Endodermal cell (in vitro differentiated cells): ENCODE measurements at places on chromosomes 4 and X. TPM values are rescaled to one million over a fixed set of nuclear protein-coding genes. Genes with fewer than 3 reads are reported as not detected.

Gene NEUROG2
- not detected in 3 replicates for total RNA-seq

Gene CT45A3
- not detected in 3 replicates for total RNA-seq

Gene AREG
- total RNA-seq, result 1.3 and 2.3 TPM in 2 replicates

Gene CT45A5
- not detected in 2 replicates for total RNA-seq

Gene VEGFD
- total RNA-seq, result 0.25 to 0.27 TPM in 2 of 3 replicates, not detected in the other

Gene TEX11
- not detected in 2 replicates for total RNA-seq

Gene TMPRSS11A
- total RNA-seq, result not detected in 2 replicates

Gene SPANXD
- total RNA-seq, result not detected in 3 replicates

Gene TMEM144
- total RNA-seq, result 20.3 to 24.2 TPM (median 23.7 TPM) in 3 replicates

Gene EIF2S3
- 194 to 229 TPM (median 209 TPM) in 3 replicates for total RNA-seq

Gene MFSD8
- 23.7 to 31.3 TPM (median 25.2 TPM) in 3 replicates for total RNA-seq

Gene SATL1
- total RNA-seq, result 0.29 and 0.38 TPM in 2 replicates

Gene SLC34A2
- total RNA-seq, result 2.9 to 4.3 TPM (median 4.2 TPM) in 3 replicates

Gene DOCK11
- 3.1 and 3.3 TPM in 2 replicates for total RNA-seq

Gene AWAT2
- total RNA-seq, result 0.46 TPM in 1 of 3 replicates, not detected in the others

Gene STBD1
- 1.0 to 16.9 TPM (median 1.3 TPM) in 3 replicates for total RNA-seq

Gene PHOX2B
- not detected in 2 replicates for total RNA-seq

Gene PCDH10
- total RNA-seq, result 139 to 387 TPM (median 140 TPM) in 3 replicates

Gene NHSL2
- 7.3 and 11.2 TPM in 2 replicates for total RNA-seq

Gene AGTR2
- total RNA-seq, result 0.07 TPM in 1 of 2 replicates, not detected in the other

Gene DNAJB14
- total RNA-seq, result 47.0 and 50.3 TPM in 2 replicates

Gene WDR19
- 59.8 to 61.5 TPM (median 60.2 TPM) in 3 replicates for total RNA-seq

Gene ASMT
- total RNA-seq, result not detected in 3 replicates

Gene CITED1
- 0.93 TPM in 1 of 3 replicates, not detected in the others for total RNA-seq

Gene GAB3
- total RNA-seq, result 0.13 to 0.17 TPM in 2 of 3 replicates, not detected in the other

Gene EPHA5
- 0.07 TPM in 1 of 2 replicates, not detected in the other for total RNA-seq

Gene ASB11
- not detected in 3 replicates for total RNA-seq

Gene MBNL3
- total RNA-seq, result 27.6 and 33.4 TPM in 2 replicates

Gene C4orf54
- total RNA-seq, result not detected in 2 replicates

Gene GNRHR
- not detected in 2 replicates for total RNA-seq

Gene UBE2K
- 139 and 148 TPM in 2 replicates for total RNA-seq

Gene CT45A6
- not detected in 3 replicates for total RNA-seq

Gene GYPA
- not detected in 2 replicates for total RNA-seq

Gene LAGE3
- 22.2 to 34.1 TPM (median 31.6 TPM) in 3 replicates for total RNA-seq

Gene FGF2
- total RNA-seq, result 18.5 and 22.9 TPM in 2 replicates

Gene RASL11B
- 6.4 to 7.6 TPM (median 7.0 TPM) in 3 replicates for total RNA-seq

Gene PABPC4L
- 5.1 to 7.5 TPM (median 7.3 TPM) in 3 replicates for total RNA-seq

Gene XPNPEP2
- 0.17 to 0.31 TPM (median 0.19 TPM) in 3 replicates for total RNA-seq

Gene CLDN22
- total RNA-seq, result 0.14 to 0.15 TPM in 2 of 3 replicates, not detected in the other

Gene SSX4B
- total RNA-seq, result 0.63 to 1.6 TPM (median 1.00 TPM) in 3 replicates

Gene JAKMIP1
- total RNA-seq, result 11.1 to 11.2 TPM (median 11.2 TPM) in 3 replicates

Gene HSFX3
- total RNA-seq, result not detected in 3 replicates

Gene TREX2
- 0.35 TPM in 1 of 3 replicates, not detected in the others for total RNA-seq

Gene ADH7
- not detected in 2 replicates for total RNA-seq

Gene LIMCH1
- total RNA-seq, result 3.1 and 3.2 TPM in 2 replicates

Gene DACH2
- total RNA-seq, result 1.4 and 2.3 TPM in 2 replicates

Gene FAM149A
- total RNA-seq, result 2.4 to 2.8 TPM (median 2.4 TPM) in 3 replicates
